ENCODE measurements at places on chromosomes 7 and 10. TPM values are rescaled to one million over a fixed set of nuclear protein-coding genes. Genes with fewer than 3 reads are reported as not detected.

DNA sequence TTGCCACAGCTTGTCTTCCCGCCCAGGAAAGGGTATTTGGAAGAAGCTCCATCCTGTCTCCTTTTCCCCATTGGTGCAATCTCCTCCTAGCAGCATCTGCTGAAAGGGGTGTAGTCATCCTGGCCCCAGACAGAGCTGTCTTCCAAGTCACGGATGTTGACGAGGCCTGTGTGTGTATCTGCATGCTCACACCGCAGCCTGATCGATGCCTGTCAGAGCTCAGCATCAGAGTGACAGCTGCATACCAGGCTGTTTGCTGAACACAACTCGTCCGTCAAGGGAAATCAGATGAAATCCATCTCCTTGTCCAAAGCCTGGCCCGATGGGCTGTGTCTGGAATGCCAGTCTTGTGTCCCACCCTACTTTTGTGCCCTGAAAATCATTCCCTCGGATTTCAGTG is 21.2 kb upstream of the LRRC4 start:
- DNase-seq, result no peak

The MBL2 gene
- not detected for total RNA-seq

GRCh38 chr7:134856691-134857090 is 77.3 kb downstream of the CALD1 start:
- DNase-seq, result no peak

The PLEKHS1 gene
- total RNA-seq, result not detected

DNA sequence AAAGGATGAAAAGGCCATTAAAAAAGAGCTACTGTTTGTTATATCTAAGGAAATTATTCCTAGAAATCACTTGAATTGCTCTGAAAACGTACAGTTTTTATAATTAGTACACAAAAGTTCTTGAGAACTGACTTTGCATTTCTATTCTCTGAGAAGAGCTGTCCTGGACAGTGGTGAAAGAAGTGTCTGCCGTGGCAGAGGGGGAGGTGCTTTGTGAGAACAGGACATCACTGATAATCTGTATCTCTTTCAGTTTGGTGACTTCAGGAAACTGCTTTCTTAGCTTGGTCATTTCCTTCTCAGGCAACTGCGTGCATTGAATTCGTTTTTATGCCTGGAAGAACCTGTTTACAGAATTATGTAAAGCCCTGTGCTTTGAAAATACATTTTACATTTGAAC is 52.1 kb downstream of the POLL start:
- no peak for DNase-seq

The PARG gene
- total RNA-seq, result 26.2 TPM

- DNase-seq, result no peak
Measured at GRCh38 chr10:4034907-4035598, 250.0 kb upstream of the KLF6 start.

GRCh38 chr7:30900053-30900452 is 11.6 kb upstream of the AQP1 start:
- no peak for DNase-seq

DNA sequence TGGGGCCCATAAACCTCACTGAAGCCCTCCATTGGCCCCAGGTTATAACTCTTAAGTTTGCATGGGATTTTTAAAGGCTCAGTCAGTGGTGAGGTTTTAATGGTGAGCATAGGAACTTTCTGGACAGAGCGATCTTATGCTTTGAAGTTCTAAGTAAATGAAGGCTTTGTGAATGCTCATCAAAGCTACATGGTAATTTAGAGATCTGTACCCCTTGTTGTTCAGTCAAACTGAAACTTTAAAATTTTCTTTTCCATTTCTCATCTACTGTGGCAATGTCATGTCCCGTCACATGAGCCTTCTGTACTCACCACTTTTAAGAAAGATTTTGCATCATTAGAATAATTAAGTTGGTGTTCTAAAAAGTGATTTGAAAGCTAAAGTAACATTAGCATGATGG is 39.9 kb downstream of the CHN2 start:
- DNase-seq, result no peak

GRCh38 chr10:43754569-43755260 is 106.0 kb upstream of the ZNF32 start:
- DNase-seq, result no peak

GRCh38 chr7:73425356-73425983 is 8.1 kb upstream of the FZD9 start:
- no peak for DNase-seq

GRCh38 chr7:97043281-97043680 is 18.6 kb upstream of the DLX5 start:
- no peak for DNase-seq

The RNF148 gene
- 0.29 TPM for total RNA-seq

- no peak for DNase-seq
Measured at GRCh38 chr7:147670759-147671158, 919.8 kb upstream of the C7orf33 start.

DNA sequence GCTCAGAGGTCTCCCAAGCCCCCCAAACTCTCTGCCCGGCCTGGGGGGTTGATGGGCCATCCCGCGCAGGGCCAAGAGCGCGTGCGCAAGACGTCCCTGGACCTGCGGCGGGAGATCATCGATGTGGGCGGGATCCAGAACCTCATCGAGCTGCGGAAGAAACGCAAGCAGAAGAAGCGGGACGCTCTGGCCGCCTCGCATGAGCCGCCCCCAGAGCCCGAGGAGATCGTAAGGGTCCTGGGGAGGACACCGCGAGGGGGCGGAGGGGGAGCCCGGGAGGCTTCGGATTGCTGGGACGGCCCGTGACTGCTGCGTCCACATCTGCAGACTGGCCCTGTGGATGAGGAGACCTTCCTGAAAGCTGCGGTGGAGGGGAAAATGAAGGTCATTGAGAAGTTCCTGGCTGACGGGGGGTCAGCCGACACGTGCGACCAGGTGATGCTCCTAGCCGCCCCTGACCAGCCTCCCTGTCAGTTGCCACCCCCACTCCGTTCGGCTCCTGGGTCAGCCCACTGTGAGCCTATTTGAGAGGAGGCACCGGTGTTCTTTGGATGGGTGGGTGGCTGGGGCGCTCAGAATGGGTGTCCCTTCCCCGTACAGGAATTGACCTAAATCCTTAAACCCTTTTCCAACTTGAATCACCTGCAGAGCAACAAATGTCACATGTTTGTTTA is 5.7 kb downstream of the ANKRD2 start:
- DNase-seq, result peak; percentile 41

DNA sequence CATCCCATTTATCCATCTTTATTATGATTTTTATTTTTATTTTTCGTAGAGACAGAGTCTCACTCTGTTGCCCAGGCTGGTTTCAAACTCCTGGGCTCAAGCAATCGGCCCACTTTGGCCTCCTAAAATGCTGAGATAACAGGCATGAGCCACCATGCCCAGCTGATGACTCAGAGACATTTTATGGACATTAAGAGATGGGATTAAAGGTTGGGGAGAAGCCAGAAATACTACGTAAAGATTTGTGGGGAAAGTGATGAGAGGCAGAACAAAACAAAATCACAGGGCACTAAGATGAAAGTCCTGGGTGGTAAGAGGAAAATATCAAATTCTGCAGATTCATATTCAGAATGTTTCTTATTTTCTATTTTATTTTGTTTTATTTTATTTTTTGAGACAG is 7.6 kb downstream of the WNT8B start:
- DNase-seq, result no peak

The CYP2C8 gene
- not detected for total RNA-seq

DNA sequence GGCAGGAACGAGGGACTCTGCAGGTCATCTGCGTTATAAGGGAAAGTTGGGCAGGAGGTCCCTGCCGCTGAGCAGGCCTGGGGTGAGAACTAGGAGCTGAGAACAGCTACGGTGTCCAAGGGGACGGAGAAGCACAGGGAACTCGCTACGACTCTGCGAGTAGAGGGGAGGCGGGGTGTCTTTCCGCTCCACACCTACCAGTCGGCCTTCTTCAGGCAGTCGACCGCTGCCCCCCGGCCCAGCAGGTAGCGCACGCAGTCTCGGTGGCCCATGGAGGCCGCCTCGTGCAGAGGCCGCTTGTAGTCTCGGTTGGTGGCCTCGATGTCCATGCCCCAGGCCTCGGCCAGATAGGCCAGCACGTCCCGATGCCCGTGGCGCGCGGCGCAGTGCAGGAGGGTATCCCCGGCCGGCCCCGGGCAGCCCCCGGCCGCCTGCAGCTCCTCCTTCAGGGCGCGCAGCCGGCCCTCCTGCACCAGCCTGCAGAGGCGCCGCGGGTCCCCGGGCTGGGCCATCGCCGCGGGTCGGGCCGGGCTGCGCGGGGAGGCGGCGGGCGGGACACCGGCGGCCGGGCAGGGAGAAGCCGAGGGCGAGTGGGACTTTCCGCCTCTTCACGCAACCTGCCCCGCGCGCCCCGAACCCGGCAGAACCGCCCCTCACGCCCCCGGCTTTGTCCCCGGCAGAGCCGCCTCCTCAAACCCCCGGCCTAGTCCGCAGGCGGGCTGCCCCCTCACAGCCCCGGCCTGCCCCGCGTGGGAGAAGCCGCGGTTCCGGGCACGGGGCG is 660 bp downstream of the ANKRD16 start:
- DNase-seq, result peak; percentile 75

The PRKCQ gene
- 0.24 TPM for total RNA-seq

The LIPJ gene
- 0.14 TPM for total RNA-seq

The CUZD1 gene
- 0.53 TPM for total RNA-seq

The IFRD1 gene
- 24.1 TPM for total RNA-seq

DNA sequence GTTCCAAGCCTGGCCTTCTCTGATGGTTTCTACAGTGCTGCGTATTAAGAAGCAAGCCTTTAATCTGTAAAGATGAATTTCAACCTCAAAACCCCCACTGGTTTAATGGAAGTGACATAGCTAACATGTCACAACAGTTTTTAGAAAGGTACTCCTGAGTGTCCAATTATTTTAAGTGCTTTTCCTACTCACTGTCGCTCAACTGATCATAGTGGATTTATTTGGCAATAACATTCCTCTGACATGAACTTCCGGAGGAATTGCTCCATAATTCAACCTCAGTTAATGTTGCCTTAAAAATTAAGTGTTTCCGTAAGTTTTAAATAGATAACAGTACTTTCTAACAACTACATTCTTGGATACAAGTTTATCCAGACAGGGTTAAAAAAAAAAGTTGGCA is 57.5 kb downstream of the AGMO start:
- DNase-seq, result no peak

The BZW2 gene
- 124 TPM for total RNA-seq

DNA sequence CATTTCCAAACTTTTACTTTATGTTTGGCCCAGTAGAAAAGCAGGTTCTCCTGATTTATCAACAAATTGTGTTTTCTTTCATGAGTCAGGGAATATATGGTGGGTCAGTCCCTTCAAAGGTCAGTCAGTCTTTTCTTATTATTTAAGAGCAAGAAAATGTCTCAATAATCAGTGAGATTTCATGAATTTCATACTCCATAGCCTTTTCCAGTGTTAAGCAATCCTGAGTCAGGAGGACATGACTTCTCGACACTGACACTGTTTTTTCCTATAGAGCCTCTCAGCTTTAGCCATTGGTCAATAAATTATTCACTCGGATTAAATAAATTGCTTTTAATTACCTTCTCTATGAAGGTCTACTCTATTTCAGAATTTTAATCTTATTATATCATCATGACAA is 334.5 kb downstream of the SORCS1 start:
- no peak for DNase-seq

DNA sequence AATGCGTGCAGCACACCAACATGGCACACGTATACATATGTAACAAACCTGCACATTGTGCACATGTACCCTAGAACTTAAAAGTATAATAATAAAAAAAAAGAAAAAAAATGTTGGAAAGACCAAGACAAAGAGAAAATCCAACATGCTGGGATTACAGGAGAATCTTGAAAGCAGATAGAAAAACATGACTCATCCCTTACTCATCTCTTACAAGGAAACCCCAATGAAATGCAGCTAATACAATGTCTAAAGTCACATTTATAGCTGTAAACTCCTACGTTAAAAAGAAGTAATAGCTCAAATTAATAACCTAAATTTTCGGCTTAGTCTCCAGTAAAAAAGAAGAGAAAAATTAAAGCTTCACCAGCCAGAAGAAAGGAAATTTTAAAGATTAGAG is 47.5 kb upstream of the DGKB start:
- no peak for DNase-seq

GRCh38 chr7:155349601-155350331 is 52.1 kb downstream of the INSIG1 start:
- DNase-seq, result no peak

DNA sequence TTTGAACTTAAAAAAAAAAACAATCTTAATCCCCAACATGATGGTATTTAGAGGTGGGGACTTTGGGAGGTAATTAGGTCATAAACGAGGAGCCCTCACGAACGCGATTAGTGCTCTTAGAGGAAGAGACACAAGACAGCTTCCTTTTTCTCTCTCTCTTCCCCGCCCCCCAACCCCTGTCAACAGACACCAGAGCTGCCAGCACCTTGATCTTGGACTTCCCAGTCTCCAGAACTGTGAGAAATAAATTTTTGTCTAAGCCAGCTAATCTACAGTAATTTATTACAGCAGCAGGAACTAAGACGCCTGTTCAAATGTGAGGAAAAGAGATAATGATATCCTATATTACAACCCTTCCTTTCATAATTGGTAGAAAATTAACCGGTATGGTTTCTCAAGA is 40.1 kb downstream of the RELN start:
- no peak for DNase-seq

GRCh38 chr7:3722396-3722922 is 421.4 kb downstream of the SDK1 start:
- peak; percentile 50 for DNase-seq

- DNase-seq, result no peak
Measured at GRCh38 chr7:129103561-129104324, 40.8 kb upstream of the TSPAN33 start.

DNA sequence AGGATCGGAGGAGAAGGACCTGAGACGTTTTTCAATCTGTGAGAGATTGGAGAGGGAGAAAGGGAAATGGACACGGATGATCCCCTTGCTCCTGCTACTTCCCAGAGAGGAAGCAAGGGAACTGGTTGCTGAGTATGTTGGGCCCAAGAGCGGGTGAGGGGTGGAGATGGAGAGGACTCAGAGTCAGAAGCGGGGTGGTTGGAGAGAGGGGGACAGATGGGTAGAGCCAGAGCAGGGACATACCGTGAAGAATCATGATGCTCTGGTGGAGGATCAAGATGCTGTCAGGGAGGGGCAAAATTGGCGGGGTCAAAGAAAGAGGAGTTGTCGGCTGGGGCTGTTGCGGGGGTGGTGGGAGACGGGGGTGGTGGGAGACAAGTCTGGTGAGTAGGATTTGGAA is 2.4 kb upstream of the CHST3 start:
- no peak for DNase-seq

The FGFBP3 gene
- total RNA-seq, result 0.70 TPM

- DNase-seq, result no peak
Measured at GRCh38 chr7:15464667-15465121, 97.1 kb downstream of the AGMO start.

GRCh38 chr10:53315709-53316108 is 543.1 kb upstream of the MBL2 start:
- DNase-seq, result no peak

DNA sequence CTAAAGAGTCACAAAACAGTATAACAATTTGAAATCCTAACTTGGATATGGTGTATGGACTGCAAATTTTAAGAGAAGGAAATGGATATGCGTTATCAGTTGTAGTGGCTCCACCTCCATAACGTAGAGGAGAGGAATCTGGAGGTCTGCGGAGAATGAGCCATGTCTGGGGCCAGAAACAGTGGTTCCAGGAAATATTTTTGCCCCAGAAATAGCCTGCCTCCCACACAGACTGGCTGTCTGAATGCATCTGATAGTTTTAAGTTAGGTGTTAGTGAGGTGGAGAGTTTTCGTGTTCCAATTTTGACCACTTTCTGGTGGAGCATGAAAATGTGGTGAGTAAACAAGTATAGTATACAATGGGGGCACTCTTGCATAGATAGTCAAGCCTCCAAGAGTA is 1.6 kb downstream of the PHTF2 start:
- no peak for DNase-seq

- no peak for DNase-seq
Measured at GRCh38 chr7:139542308-139543151, 19.0 kb downstream of the CLEC2L start.
